ENCODE measurements at places on chromosomes 1 and 21.

DNA sequence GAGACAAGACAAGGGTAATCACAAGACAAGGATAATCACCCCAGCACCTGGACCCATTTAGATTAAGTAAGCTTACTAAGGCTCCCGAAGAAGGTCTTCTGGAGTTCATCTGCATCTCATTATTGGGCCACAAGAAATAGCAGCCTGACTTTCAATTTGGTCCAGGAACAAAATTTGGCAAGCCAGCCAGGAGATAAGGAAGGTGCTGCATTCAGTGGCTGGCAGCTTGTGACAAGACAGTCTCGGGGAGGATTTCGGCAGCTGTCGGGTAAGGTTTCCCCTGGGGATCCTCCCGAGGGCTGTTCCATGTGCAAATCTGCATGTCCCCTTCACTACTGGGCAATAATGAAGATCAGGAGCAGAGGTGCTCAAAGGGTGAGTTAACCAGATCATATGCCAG lies 195.2 kb downstream of the FCRL5 start:
- no peak for DNase-seq

DNA sequence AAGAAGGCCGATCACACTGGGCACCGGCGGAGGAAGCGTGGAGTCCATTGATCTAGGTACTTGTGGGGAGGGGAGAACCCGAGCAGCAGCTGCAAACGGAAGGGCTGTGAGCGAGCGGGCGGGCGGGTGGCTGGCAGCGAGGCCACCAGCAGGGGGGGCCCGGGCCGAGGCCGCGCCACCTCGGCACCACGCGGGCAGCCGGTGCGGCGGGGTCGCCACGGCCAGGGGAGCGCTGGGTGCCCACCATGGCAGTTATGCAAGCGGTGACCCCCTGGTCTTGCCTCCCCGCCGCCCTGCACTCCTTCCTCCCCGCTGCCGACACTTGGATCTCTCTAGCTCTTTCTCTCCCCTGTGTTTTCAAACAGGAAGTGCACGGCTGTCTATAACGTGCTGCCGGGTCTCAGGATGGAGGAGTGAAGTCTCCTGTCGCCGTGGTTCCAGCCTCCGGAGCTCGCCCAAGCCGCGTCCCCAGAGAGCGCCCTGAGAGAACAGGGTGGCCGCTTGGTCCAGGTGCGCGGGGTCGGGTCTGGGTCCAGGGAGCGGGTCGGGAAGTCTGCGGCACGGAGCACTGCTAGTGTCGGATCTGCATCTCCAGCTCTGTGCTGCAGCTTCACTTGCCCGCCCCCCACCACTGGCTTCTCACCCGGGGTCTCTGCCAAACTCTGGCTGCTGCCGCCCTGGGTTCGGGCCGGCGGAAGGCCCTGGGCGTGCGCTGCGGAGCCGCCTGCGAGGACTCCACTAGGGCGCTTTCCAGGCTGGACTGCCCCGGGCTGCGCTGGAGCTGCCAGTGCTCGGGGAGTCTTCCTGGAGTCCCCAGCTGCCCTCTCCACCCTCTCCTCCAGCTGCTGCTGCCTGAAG lies 22.7 kb downstream of the LRRC8D start:
- peak; percentile 50 for DNase-seq

DNA sequence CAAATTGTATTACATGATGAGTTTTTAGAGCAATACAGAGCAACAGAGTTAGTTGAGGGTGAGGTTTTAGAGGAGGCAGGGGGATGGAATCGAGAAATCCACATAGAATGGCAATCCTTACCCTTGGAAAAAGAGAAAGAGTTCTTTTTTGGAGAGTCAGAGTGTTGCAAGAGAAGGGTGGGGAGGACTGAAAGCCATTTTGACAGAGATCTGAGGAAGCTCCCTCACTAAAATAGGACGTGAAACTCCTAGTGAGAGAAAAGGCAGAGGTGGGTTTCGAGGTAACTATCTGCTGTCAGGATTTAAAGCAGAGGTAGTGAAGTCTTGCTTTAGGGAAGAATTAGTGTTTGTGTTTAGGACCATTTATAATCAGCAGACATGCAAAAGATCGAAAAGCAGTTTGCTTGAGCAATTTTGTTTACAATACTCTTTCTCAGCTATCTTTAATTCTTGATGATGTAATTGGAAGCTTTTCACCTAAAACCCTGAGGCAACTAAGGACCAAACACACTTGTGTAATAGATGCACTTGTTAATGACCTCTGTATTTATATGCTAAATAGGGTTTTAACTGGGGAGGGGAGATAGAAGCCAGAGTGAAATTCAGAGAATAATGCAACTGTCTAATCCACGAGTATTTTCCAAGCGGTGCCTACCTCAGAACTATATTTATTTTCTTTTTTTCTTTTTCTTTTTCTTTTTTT lies 20.0 kb downstream of the ADAMTS5 start:
- DNase-seq, result no peak

DNA sequence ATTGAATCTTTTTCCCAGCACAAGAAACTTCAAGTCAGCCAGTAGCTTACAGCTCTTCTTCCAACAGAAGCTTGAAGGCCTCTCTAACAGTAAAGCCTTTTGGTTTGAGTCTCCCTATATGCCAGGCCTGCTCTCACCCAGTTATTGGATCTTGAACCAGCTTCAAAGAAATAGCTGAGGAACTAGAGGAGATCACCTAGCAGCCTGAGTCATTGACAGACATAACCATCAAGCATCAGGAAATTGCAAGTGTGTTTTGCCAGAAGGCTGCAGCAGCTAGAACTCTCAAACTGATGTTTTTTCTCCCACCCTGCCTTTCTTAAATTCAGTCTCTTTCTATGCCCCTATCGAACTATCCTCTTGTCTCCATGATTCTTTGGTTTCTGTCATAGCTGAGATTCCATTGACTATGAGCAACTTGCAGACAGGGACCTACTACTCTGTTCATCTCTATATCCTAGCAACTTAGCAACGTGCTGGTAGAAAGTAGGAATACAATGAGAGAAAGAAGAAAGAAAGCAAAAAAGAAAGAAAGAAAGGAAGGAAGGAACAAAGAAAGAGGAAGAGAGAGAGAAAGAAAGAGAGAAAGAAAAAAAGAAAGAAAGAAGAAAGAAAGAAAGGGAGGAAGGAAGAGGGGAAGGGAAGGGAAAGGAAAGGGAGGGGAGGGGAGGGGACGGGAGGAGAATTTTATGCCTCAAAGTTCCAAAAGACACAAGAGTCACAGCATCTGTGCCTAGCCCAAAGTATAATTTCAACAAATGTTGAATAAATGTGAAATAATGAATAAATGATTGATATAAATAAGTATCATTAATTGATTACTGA lies 60.0 kb upstream of the FGGY start:
- DNase-seq, result peak; percentile 32

DNA sequence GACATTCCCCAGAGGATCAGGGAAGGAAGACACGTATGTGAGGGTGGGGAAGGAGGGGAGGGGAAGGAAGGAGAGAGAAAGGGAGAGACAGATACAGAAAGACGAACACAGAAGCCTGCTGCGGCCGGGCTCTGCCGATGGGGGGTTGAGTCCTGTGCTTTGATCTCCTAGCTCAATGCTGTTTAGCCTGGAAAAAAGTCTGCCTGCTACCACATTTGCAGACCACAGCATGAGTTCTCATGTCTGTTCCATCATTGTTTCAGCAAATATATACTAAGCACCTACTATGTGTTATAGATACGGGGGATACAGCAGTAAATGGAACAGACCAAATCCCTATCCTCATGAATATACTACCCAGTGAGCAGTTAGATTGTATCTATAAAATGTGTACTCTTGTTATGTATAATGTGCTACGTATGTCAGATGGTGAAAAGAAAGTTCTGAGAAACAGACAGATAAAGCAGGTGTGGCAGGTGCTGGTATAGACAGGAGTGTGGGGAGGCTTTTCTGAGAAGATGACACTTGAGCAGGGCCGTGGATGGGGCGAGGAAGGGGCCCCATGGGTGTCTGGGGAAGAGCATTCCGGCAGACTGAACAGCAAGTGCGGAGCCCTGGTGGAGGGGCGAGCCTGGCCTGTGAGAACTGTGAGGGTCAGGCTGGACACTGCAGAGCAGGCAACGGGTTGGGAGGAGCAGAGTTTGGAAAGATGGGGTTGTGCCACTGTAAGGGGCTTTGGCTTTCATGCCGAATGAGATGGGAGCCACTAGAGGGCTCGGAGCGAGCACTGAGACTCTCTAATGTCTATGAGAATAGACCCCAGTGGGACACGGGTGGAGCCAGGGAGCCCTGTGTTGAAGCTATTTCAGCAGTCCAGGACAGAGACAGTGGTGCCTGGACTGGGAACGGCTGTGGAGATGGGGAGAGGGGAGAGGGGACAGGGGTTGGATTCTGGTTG lies 34.1 kb downstream of the KIAA1614 start:
- no peak for DNase-seq

GRCh38 chr1:238141353-238141752 lies 250.6 kb upstream of the ZP4 start:
- peak; percentile 17 for DNase-seq

DNA sequence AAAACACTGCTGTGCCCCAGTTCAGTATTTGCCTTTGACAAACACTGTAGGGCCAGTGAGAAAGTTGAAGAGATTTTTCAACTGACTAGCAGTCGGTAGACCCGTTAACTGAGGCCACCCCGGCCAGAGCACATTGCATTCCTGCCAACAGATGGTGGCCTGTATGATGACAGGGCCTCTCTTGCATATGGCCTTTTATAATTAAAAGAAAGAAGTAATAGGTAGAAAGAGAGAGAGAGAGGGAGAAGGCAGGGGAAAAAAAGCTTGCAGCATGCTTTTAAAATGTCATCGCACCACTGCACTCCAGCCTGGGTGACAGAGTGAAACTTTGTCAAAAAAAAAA lies 4.7 kb upstream of the C1orf174 start:
- no peak for DNase-seq
